Retinal pigment epithelial cell (primary cell): ENCODE measurements at places on chromosomes 3 and 15.

- no peak for DNase-seq
Measured at GRCh38 chr3:106332884-106333283, 464.1 kb upstream of the CBLB start.

DNA sequence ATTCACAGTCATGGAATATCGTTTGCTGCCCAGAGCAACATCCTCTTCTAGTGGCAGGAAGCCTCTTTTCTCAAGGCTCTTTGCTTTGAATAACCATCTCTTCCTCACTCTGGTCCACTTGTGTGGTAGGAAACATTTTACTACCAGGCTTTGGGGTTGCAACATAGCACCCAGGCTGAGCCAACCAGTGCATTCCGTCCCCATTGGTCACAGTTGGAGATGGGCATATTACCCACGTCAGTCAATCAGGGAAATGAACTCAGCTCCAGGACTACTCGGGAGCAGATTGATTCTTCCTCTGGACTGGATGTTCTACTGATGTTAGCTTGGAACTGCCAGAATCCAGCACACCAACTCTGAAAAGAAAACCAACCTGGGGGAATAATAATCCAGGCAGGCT lies 4.2 kb upstream of the PEX5L start:
- no peak for DNase-seq

DNA sequence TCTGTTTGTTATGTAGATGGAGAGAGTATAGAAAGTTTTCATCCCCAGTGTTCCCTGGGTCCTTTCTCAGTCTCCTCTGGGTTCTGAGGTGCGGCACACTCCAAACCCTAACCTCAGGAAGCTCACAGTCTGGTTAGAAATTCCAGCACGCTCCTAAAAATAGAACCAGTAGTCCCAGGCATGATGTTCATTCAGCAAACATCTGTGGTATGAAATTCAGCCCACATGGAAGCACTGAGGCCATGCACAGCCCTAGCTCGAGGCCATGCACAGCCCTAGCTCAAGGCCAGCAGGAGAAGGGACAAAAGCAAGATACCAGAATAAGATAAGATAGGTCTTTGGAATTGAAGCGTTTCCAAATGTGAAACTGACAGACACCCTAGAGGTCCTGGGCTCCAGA lies 82.3 kb upstream of the OXTR start:
- DNase-seq: no peak

GRCh38 chr15:84099181-84099580 lies 136.4 kb upstream of the GOLGA6L4 start:
- no peak for DNase-seq

DNA sequence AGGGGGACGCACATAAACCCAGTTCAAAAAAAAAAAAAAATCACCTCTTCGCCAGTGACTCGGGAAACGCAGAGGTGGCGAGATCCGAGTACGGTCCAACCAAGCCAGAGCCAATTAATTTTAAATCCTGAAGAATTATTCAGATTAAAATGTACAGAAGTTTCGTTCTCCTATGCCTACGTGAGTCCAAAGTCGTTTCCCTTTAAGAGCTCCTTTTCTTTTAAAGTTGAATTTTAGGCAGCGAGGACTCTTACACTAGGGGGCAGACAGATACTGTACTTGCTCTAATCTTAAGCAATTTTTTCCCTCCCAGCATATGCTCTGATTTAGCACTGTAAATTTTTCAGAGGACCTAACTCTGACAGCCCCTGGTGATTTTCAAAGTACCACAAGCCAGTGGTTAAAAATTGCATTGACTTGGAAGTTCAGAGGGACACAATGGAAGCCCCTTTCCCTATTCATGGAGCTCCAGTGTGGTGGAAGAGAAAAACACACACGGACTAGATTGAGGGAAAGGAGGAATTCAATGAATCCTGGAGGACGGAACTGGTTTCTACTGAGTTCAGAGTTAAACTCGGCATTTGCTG lies 3.3 kb upstream of the NR2F2 start:
- peak; percentile 82 for DNase-seq

DNA sequence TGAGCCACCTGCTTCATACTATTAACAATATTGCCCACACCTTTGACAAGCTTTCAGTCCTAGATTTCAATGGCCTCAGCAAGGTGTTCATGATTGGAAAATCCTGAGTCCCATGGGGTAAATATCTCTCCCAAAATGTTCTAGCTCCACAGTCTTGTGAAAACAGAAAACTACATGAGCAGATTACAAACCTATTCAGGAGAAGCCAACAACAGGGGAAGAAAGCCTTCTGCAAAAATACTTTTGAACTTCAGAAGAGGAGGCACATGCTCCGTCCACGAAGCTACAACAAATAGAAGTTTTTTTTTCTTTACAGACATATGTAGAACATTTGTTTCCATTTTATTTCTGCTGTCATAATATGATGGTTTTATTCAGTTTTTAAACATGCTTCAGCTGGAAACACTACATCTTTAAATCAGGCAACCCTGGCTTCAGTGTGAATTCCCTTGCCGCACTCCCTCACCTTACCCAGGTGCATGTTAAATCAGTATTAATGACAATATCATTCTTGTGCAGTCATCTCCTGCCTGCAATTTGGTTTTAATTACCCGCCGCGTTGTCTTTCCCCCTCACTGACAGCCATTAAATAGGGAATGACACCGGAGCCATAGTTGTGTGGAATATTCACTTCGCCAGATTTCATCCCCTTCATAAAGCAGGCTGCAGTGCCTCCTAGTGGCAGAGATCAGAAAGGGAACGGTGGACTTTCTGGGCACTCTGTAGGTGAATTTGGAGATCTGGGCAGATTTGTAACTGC lies 725.5 kb upstream of the ARRDC4 start:
- no peak for DNase-seq

DNA sequence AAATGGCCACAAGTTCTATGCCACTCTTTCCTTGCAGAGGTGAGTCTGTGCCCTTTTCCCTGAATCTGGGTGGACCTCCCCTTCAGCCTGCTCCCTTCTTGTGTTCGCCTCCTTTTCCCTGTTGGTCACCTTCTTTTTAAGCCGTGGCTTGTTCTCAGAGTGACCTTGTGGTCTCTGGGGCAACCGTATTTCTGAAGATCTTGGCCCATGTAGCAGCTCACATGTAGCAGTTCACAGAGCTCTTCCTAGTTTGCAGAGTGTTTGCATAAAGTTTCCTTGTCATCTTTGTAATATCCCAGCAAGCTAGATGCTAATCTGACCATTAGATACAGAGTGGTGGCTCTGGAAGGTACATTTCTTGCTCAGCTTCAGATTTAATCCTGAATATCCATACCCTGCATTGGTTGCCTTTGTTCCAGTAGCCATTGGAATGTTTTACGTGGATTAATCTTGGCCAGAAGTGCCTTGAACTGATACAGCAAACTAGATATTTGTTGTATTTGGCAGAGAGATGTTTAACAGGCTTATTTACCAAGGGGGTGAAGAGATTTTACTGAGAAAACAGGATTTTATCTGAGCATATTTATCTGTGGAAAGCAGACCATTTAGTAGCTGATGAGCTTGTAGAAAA lies 40.7 kb upstream of the BSN start:
- DNase-seq: no peak

GRCh38 chr3:172334671-172335207 lies 113.5 kb downstream of the GHSR start:
- no peak for DNase-seq

DNA sequence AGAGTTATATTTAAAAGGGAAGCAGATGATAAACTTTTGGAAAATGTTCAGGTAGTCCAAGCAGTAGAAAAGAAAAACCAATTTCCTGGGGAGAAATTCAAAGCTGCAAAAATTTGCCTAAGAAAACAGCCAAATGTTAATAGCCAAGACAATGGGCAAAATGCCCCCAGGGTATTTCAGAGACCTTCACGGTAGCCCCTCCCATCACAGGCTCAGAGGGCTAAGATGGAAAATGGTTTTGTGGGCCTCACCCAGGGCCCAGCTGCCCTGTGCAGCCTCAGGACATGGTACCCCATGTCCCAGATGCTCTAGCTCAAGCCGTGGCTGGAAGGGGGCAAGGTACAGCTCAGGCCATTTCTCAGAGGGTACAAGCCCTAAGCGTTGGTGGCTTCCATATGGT lies 391.0 kb downstream of the ZIC4 start:
- DNase-seq: no peak

- no peak for DNase-seq
Measured at GRCh38 chr3:183953471-183954070, 64.1 kb downstream of the ABCC5 start.

DNA sequence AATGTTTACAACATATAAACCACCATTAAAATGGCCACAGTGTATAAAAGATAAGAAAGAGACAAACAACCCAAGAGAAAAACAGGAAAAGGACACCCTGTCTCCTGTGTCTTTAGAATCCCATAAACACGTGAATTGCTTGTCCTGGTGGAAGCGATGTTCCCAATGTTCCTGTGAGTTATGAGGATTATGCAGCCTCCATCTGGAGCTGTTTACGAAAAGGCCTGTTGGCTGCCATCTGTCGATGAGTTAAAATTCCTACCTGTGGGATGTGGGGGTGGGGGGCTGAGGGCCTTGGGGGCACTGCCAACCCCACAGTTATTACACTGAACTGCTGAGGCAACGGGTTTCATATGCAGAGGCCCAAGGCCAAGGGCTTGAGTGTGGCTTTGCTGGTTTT lies 13.6 kb downstream of the NISCH start:
- no peak for DNase-seq

GRCh38 chr3:23830869-23831484 lies 25.2 kb downstream of the UBE2E1 start:
- no peak for DNase-seq

- no peak for DNase-seq
Measured at GRCh38 chr3:26639339-26639738, 16.8 kb downstream of the LRRC3B start.

GRCh38 chr15:41501191-41501917 lies 7.7 kb downstream of the ITPKA start:
- DNase-seq: no peak

DNA sequence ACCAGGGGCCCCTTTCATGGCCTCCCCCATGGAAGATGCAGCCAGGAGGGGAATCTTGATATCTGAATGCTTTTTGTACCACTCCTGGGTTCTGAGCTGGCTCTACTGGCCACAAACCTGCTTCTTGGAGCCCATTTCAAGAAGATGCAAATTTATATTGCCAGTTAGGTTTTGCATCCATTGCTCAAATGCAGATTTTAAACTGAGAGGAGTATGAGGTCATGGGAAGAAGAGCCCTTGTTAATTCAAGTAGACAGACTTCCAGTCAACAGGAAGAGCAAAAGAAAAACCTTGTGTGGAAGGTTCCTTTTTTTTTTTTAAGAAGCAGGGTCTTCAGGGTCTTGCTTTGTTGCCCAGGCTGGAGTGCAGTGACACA lies 133.5 kb downstream of the PDZRN3 start:
- no peak for DNase-seq

DNA sequence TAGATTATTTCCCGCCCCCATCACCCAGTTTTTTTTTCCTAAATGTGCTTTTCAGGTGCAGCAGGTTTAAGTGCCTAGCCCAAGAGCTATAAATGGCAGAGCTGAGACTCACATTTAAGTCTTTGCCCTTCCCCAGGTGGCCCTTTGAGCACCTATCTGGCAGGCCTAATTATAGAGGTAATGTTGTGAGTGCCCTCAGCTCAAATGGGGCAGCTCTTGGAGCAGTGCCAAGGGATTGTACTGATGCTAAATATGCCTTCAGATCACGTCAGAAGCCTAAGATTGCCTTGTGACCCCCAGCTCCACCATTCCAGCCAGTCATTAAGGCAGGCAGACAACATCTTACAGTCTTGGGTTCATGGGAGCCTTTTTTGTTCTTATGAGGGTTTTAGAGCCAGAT lies 159.5 kb downstream of the RPLP1 start:
- DNase-seq: no peak

DNA sequence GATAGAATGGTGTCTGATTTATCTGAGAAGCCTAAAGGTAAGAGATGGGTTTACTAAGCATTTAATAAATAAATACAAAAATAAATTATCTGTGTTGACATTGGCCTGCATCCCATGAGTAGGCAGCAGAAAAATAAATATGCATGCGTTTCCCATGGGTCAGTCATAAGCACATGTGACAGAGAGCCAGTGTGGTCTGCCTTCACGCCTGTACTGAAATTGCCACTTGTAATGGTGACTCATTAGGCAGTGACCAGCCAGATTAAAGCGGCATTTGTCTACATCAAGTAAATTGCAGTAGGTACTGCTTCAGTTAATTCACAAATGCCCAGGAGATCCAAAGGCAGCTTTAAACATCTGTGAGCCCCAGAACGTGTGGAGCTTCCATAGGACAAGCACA lies 399.6 kb downstream of the NAALADL2 start:
- DNase-seq: peak; percentile 66

GRCh38 chr3:132625613-132626012 lies 28.5 kb downstream of the ACKR4 start:
- no peak for DNase-seq

- DNase-seq: no peak
Measured at GRCh38 chr15:45962733-45963132, 327.9 kb downstream of the SQOR start.

- DNase-seq: no peak
Measured at GRCh38 chr15:96353416-96353929, 23.0 kb downstream of the NR2F2 start.

GRCh38 chr15:41695750-41696436 lies 35.7 kb downstream of the MGA start:
- DNase-seq: no peak

DNA sequence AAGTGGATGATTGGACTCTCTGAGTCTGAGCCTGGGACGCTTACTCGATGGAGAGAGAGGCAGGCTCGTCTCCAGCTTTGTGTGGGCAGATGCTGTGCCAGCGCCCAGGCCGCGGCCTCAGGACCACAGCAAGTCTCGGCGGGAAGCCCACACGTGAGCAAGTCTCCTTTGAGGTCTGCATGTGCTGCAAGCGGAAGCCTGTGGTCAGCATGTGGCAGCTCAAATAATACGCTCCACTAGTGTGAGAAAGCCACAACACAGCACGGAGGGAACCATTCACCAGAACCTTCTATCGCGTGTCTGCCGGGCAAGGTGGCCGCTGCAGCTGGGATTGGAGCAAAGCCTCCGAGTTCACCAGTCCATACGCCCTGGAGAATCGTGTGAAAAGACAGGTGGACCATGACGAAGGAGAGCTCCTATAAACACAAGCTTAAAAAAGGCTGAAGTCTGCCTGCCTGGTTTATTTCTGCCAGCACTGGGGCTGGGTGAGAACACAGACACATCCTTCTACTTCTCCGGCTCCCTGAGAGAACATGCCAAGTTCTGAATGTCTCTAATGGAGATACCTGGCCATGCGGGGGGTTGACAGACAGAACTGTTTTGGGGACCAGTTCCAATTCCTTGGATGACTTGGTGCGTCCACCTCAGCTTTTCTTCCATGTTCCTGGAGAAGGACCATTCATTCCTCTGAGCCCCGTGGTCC lies 82.0 kb upstream of the LRIG1 start:
- no peak for DNase-seq

DNA sequence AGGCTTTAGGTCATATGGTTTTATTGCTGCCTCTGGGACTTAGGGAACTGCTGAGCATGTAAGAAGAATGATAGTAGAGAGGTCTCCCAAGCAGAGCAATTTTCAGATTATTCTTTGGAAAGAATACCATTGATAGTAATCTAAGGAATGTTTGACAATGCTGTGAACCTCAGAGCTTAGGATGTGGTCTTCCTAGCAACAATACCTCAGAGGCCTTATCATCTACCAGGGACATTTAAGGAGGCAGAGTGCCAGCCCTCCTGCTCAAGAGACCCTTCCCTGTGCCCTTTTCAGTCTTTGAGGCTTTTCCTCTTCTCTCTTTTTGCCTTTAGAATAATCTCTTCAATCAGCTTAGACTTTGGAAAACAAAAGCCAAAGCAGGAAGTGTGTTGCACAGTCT lies 272.1 kb downstream of the OXSM start:
- DNase-seq: no peak

- no peak for DNase-seq
Measured at GRCh38 chr3:49120096-49120437, 556 bp downstream of the USP19 start.
